ENCODE measurements at places on chromosomes 2 and 18.

DNA sequence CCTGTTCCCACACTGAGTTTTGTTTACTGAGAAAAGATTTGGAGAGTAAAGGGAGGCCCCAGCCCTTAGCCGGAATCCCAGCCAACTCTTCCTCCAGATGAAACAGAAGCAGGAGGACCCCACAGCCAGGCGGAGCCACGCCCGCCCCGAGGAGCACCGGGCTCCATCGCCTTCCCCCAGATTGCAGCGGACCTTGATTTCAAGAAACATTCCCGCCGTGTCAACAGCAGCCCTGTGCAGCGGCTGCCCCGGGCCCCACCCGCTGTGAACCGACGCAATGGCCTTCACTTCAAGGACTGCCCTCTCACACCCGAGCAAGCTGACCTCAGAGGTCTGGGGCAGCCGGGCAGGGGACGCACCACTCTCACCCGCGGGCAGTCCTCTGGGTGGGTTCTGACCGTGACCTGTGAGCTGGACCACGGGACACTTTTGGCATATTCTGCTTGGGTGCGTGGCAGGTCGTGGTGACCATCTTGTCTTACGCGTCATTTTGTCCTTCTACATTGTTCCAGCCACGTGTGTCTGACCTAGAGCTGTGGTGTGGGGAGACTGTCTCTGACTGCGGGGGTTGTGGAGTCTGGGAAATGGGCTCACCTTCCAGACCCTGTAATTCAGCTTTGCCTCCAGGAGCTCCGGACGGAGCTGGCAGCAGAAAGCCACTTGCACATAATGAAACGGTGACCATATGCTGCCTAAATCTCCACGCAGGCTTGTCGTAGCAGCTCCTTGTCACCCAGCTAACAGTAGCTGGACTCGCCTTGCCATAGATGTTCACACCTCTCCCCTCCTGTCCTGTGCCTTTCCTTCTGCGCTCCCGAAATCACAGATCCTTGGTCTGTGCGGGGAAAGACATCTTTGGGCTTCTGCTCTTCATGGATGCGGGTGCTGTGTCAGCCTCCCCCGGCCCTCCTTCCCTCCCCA lies 32.0 kb upstream of the INHBB start:
- no peak for DNase-seq

- no peak for DNase-seq
Observed at GRCh38 chr2:20525041-20526035, 78.5 kb downstream of the RHOB start.

DNA sequence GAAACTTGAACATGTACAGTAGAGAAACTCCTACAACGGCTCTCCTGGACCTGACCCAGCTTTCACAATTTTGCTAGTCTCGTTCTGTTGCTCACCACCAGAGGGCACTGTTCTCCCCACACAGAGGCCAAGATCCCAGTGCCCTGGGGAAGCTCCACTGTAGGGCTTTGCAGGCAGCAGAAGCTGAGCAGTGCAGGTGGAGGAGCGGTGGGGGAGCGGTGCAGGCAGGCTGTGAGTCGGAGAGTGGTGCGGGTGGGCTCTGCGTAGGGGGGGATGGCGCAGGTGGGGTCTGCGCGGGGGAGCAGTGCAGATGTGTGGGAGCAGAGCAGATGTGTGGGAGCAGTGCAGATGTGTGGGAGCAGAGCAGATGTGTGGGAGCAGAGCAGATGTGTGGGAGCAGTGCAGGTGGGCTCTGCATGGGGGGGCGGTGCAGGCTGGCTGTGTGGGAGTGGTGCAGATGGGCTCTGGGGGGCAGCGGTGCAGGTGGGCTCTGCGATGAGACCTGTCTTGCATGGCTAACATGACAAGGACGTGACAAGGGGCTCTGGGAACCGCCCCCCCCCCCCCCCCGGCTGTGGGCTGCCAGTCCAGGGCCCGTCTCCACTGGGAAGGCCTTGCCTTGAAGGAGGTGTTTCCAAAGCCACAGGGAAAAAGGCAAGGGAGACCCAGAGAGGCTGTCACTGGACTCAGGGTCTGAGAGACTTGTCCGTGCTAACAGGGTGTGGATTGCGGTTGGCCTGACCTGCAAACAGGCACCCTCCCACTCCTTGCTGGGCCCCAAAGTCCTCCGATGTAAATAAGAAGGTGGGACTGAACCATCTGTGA lies 7.3 kb downstream of the CYS1 start:
- DNase-seq: peak; percentile 42

- no peak for DNase-seq
Observed at GRCh38 chr2:17107871-17108270, 410.4 kb downstream of the RAD51AP2 start.

DNA sequence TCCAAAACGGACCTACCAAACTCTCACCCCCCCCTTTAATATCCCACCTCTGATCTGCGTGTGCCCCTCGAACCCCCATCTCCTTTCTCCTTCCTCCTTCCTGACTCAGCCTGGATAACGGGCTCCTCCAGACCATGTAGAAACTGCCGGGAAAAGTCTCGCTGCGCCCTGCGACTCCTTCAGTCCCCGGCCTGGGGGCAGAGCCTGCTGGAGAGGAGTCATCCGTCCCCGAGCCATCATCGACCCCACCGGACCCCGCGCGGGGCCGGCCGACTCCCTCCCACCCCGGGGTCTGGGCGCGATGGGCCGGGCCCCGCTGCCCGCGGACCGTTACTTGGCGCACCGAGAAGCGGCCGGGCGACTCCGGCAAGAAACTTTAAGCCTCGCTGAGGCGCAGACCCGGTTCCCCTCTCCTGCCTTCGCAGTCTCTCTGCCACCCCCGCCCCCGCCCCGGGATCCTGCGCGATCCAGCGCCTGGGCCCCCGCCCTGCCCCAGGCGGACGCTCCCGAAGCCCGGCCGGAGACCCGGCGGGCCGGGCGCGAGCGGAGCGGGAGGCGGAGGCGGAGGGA lies 3.4 kb downstream of the ZEB2 start:
- no peak for DNase-seq

DNA sequence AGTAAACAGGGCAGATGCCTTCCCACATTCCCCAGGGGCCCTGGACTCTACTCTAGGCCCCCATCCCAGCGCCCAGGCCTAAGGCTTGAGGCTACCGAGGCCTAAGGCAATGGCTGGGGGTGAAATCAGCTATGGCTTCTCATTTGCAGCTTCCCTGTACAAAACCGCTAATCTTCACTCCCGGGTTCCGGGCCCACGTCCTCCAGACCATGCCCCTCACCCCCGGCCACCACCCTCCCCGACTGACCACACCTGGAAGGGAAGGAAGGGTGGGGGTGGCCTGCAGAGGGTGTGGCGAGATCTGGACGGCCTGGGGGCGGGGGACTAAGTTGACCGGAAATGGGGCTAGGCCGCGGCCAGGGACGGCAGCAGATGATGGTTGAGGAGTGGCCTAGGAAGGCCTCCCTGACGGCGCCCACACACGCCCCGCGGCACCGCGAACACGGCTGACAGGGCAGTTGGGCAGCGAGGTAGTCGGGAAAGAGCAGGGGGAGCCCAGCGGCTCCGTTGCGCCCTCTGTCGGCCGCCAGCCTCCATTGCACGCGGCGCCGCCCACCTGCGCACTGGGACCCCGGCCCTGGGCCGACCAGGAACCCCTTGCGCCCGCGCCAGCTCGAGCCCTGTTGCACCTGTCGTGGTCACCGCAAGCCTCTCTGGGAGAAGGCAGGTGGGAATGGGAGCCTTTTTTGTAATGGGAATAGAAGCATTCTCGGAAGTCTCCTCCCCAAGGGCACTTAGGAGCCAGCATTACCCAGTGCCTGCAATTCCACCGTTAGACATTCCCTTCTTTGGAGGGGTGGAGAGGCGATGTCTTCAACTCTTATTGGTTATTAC lies 117.1 kb upstream of the STPG4 start:
- DNase-seq: no peak

DNA sequence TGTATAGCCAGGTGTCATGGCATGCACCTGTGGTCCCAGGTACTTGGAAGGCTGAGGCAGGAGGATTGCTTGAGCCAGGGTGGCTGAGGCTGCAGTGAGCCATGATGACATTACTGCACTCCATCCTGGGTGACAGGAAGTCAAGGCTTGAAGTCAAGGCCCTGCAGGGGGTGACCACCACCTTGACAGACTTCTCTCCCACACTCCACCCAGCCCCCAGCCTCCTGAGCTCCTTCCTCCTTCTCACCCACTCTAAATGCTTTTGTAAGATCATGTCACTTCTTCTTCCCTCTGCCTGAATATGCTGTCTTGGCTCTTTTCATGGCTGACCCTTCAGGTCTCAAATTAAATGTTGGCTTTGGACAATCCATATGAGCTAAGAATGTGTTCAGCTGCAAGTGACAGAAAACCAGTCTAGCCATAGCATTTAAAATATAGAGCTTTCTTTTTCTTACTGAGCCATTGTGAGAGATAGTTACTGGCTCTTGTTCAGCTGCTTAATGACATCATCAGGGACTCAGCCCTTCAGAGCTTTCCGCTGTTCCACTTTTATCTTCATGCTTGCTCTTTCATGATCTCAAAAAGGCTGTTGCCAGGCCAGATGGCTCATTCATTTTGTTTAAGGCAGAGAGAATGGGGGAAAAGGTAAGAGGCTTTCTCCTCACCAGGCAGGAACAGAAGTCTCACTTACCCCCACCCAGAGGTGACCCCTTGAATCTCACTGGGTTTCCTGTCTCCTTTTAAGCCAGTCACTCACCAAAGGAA lies 36.7 kb upstream of the TTC39C start:
- DNase-seq: no peak

DNA sequence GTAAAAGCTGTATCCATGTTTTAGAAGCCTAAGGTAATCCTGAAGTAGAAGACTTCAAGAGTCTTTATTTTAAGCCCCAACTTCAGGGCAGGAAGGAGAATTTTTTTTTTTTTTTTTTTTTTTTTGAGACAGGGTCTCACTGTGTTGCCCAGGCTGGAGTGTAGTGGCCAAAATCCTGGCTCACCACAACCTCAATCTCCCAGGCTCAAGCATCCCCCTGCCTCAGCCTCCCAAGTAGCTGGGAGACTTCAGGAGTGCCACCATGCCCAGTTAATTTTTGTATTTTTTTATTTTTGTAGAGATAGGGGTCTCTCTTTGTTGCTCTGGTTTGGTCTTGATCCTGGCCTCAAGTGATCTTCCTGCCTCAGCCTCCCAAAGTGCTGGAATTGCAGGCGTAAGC lies 3.3 kb upstream of the RNF152 start:
- DNase-seq: no peak

DNA sequence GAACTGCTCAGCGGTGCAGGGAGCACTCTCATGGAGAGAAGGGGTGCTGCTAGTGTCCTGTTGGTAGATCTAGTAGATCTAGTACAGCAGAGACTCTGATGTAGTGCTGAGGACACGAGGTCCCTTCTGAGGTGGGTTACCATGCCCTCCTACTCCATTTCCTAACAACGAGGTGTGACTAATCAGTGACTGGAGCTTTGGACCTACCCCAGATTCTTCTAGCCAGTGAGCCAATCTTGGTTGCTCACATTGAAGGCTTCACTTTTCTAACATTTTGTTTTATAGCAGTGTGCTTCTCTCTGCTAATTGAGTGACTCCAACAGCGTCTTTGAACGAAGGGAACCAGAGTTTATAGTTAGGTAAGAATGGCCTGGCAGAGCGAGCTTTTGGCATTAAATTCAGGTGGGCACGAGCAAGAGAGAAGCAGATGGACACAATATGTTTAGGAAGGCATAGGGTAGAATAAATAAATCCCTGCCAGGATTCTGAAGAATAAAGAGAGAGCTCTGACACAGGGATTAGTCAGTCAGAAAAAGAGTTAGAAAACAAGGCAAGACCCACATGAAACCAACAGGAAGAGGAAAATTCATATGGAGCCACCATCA lies 306.0 kb upstream of the RAB12 start:
- DNase-seq: no peak

GRCh38 chr2:219183151-219183772 lies 5.2 kb downstream of the RETREG2 start:
- DNase-seq: no peak

DNA sequence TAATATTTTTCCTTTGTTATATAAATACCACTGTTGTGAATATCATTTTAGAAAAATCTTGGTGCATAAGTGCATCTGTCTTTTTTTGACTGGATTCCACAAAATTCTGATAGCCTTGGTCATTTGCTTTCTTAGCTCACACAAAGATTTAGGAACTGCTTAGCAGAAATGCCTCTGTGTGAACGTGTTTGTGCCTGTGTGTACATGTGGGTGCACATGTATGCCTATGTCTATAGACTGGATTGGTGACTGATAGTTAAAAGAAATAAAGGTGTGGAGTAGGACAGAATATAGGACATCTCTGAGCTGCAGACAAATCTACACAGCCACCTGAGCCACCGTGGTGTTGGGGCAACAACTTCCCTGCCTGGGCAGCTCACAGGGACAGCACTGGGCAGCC lies 93.8 kb downstream of the TSN start:
- DNase-seq: no peak

DNA sequence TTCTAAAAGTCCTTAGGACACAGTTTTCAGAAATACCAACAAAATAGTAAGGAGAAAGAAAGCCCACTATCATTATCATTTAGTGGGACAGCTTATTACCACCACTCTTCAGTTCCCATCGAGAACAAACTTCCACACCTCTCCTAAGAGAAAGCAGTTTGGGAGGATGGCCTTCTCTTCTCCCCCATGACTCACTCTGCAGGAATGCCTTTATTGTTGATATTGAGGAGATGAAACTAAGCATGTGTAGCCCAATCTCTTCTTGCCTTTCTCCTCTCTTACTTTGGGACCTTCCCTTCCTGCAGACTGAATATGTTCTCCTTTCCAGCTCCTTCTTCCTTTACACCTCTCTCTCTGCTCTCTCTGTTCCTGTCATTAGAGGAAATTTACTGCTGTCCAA lies 30.0 kb upstream of the ERMN start:
- DNase-seq: no peak

- peak; percentile 40 for DNase-seq
Observed at GRCh38 chr2:234164493-234165413, 114.3 kb downstream of the SPP2 start.

DNA sequence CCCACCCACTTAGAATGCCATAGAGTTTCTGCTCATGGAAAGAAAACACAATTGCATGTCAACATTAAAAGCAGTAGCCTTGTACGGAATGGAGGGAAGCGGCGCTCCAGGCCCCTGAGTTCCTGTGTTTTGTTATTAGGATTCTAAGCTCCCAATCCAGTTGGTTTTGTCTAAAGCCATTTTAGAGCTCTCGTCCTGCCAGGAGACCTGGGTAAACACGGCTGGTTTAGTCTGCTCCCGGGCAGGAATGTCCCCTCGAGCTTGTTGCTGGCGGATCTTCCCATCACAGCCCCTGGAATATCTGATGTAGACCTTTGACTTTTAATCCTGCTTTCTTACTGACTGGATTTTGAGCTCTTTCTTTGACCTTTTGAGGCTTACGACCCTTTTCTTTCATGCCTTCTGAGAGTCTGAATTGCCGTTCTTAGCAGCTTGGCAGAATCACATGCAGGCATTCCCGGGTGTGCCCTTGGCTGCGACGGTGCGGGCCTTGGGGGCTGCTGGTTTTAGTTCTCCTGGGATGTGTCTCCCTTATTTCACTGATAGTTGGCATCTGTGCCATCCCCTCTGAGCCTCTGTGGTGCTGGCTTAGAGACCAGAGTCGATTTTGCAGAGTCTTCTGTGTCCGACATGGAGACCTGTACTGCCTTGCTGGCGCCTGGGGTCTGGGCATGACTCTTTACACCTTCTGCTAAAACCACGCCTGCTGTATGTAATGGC lies 25.4 kb downstream of the GREB1 start:
- DNase-seq: no peak

- DNase-seq: no peak
Observed at GRCh38 chr18:36298126-36298741, 721 bp downstream of the FHOD3 start.

GRCh38 chr2:119083416-119083815 lies 75.1 kb downstream of the C1QL2 start:
- DNase-seq: no peak
